ENCODE measurements at places on chromosomes 5 and 9.

- no peak for DNase-seq
Measured at GRCh38 chr5:158559643-158560042, 540.1 kb downstream of the EBF1 start.

DNA sequence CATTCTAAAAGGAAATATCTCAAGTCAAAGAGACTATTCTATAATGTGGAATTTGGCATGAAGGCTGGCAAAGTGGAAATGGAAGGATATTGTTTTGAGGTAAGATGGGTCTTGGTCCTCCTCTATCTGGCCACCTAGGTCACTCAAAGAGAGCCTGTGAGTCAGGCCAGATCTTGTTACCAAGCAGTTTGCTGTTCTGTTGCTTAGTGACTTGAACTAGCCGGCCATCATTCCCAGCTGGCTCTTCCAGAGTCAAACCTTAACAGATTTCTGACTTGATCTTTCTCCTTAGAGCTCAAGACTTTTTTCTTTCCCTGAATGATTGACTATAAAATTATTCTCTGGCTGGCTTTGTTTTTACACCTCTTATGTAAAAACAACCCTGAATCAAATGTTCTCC lies 136.1 kb downstream of the PDE4D start:
- no peak for DNase-seq

DNA sequence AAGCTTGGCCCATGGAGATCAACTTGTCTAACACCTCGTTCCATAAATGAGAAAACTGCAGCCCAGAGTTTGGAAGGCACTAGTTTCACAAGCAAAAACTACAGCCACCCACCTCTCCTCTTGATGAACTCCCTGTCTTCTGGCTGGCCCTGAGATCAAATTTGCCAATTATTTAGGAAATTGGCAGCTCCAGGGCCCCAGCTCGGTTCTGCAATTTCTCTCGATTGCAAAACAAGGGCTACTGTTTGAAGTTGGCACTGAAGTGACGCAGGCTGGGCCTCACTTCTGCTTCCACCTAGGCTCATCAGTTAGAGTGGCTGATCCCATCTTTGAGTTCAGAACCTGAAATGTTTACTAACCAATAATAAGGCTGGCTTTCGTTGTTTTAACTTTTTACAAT lies 3.7 kb upstream of the GPX3 start:
- no peak for DNase-seq

DNA sequence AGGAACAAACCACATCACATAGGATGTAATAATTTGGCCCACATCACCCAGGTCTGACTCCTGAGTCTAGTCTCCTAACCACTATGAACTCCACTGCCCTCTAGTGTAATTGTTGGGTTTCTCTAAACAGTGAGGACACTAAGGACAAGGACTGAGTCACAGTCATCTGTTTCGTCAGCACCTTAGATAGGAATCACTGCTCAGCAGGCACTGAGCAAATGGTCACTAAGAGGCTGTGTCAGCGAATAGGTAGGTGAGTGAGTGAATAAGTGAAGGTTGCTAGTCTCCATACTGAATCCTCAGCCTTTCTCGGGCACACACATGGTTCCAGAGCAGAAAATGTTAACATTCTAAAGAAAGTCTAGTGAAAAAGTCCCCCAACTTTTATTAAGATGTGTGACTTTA lies 278.6 kb downstream of the SPOCK1 start:
- no peak for DNase-seq

DNA sequence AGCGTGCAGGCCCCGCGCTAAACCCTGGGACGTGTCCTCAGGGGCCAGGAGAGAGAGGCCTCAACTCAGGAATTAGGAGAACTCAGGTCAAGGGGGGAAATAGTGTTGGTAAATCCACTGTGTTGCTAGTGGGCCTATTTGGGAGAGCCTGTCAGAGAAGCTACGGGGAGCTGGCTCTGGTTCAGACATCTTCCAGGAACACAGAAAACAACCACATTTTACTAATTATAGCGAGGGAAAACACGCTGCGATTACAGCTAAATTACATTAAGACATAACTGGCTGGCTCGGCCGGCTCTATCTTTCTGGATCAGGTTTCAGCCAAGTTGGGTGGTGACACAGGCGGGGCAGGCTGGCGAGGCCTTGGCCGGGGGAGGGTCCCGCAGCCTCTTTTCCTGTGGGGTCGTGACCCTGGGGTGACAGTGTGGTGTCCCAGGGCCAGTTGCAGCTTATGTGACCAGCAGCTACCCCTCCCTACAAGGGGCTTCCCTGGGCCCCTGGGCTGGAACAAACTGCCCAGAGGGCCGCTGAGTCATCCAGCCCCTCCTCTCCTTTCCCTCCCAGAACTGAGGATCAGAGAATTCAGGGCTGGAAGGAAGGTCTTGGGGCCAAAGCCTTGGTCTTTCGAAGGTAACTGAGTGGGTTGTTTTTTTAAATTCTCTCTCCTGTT lies 75.1 kb downstream of the FGF18 start:
- no peak for DNase-seq

DNA sequence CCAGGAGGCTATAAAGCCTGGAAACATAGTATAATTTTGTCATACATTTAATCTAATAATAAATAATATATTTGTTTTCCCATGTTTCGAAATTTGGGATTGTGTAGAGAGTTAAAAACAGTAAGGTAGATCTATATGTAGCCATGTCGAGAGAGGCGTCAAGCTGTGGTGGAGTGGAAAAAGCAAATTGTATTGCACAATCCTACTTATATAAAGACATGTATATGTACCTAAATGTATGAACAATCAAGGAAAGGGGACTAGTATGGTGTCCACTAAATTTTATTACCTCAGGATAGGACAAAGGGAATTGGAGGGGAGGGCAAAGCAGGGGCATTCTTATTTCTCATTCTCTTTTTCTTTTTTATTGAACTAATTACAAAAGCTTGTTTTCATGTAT lies 52.0 kb downstream of the GLRA1 start:
- DNase-seq, result no peak

- DNase-seq, result no peak
Measured at GRCh38 chr9:32218100-32218767, 166.2 kb upstream of the ACO1 start.

- no peak for DNase-seq
Measured at GRCh38 chr5:84986688-84987087, 602.0 kb upstream of the EDIL3 start.

DNA sequence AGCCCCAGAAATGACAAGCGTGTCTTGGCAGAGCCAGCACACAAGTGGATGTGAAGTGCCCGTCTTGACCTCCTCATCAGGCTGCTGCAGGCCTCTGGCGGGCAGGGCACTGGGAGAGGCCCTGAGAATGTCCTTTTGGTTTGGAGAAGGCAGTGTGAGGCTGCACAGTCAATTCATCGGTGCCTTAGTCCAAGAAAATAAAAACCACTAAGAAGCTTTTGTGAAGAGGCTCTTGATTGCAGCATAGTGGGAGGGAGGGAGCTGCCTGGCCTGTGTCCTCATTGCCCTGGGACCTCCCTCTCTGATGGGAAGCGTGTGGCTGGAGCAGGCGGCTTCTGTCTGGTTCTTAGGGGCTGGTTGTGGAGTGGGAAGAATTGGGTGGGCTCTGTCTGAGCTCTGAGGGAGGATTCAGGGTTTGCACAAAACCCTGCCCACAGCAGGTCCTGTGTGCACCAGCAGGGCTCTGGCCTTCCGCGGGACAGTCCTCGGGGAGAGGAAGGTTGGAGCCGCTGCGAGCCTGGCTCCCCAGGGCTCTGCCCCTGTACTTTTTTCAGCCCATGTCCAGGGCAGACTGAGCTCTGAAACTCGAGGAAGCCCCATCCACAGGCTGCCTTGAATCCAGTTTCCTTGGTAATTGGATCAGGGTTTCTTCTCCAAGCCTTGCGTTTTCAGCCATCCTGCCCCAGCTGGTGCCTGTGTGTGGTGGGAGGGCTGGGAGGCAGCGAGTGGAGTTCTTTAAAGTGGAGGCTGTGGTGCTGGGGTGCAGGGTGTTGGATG lies 1.1 kb downstream of the HRCT1 start:
- no peak for DNase-seq

DNA sequence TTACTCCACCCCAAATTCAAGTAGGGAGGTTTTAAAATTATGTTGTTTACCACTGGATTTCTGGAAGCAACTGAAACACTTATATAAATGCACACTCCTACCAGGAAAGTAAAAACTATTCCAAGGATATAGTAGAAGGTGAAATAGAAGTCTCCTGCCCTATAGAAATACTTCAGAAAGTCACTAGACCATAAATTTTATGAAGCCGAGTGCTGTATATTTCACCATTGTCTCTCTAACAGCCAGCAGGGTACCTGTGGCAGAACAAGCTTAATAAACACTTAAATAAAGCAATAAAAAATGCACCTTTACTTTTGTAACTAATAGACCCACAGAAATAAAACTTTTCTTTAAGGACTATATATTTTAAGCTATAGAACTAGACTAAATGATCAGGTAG lies 631.6 kb downstream of the PDE4D start:
- no peak for DNase-seq
